H1 (cell line): ENCODE measurements at places on chromosomes 5 and 9. TPM values are rescaled to one million over a fixed set of nuclear protein-coding genes. Genes with fewer than 3 reads are reported as not detected.

GRCh38 chr5:125452991-125453390, 706.6 kb upstream of the ZNF608 start:
- DNase-seq, result no peak

- DNase-seq, result no peak
Observed at GRCh38 chr9:136306211-136307208, 2.6 kb upstream of the CCDC187 start.

Gene SPATA31A3
- not detected in 2 replicates for total RNA-seq

- DNase-seq, result no peak
Observed at GRCh38 chr9:6433410-6433809, 20.4 kb downstream of the UHRF2 start.

GRCh38 chr5:57559110-57559635, 76.6 kb upstream of the ACTBL2 start:
- no peak for DNase-seq

- DNase-seq, result no peak
Observed at GRCh38 chr9:86275962-86276361, 6.4 kb downstream of the ISCA1 start.

Gene C5orf34
- total RNA-seq, result 8.6 and 11.3 TPM in 2 replicates

DNA sequence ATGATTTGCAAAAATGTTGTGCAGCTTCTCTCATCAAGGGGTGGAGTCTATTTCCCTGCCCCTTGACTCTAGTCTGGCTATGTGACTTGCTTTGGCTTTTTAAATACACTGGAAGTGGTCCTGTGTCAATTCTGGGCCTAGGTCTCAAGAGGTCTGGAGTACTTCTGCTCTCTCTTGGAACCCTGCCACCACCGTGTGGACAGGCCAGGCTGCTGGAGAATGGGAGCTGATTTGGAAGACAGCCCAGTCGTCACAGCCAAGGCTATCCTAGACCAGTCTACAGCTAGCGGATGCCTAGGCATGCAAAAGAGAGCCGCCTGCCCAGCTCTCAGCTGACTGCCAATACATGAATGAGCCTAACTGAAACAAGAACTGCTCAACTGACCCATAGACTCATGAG, 56.7 kb upstream of the CLINT1 start:
- DNase-seq, result no peak

GRCh38 chr9:71986900-71987299, 73.5 kb downstream of the C9orf57 start:
- no peak for DNase-seq

DNA sequence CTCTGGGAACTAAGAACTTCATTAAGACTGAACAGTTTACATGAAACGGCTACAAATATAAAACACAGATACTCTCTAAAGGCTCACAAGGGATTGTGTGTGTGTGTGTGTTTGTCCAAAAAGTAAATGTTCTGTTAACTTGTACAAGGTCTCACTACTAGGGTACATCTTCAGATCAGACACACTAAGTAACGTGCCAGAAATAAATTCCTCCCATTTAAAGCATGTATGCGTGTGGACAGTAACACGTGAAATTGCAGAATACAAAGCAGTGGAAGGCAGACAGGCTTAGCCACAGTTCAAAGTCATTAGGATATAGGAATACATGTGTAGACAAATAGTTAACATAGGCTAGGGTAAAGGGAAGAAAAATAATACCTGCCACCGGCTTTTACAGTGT, 1.8 kb downstream of the BNC2 start:
- DNase-seq, result no peak

Gene ERGIC1
- total RNA-seq, result 95.3 and 96.1 TPM in 2 replicates

DNA sequence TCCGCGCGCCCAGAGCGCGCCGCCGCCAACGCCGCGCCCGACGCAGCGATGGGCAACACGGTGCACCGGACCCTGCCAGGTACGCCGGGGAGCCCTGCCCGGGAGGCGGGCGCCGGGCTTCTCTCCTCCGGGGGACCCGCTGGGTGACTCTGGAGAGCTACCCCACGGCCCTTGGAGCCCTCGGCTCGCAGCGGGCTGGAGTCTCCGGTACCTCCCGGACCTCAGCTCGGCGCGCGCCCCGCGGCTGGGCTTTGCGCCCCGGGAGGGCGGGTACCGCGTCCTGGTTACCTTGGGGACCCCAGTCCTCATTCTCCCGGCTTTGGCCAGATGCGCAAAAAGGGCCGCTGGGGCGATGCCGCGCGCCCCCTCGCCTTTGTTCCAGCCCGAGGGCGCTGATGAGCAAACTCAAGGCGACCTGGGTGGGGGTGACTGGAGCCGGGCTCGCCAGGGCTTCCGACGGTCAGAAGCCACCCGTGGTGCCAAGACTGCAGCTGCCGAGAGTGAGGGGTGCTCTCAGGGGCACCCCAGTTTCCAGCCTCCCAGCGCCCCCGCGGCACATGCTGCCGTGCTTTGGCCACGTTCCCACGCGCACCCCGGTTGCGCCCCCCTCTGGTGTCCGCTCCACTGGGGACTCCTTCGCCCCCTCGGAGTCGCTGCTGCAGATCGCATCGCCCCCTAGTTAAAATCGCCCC, 442 bp downstream of the NEURL1B start:
- DNase-seq, result peak; percentile 82

DNA sequence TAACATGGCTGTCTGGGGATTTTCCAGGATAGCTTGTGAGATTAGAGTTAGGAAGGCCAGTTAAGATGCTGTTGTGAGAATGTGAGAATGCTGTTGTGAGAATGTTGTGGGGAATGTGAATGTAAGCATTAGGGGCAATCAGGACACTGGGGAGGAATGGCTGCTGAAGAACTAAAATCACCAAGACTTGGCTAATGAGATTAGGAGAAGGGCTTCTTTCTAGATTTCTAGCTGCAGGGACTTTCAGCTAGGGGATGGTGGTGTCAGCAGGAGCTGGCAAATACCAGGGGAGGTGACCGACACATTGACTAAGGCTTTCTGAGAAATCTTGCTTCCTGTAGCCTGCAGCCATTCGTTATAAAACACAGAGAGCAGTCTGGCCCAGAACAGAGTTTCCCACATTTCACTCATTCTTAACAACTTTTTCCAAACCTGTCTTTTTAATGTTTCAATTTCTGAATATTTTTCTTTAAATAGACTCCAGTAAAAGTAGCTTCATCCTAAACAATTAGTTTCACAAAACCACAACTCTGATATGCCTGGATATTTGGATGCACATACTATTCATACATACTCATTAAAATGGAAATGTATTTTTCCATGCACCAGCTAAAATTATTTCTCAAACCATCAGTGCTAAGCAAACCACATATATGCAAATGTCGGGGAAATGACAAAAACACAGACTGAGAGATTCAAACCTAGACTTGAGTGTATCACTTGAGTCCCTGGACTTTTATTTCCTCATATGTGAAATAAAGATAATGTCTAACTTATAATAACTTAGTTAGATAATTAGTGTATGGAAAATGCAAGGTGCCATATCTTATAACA, 89.3 kb upstream of the TNC start:
- no peak for DNase-seq

GRCh38 chr5:31990701-31991110, 183.4 kb downstream of the GOLPH3 start:
- DNase-seq, result no peak

- no peak for DNase-seq
Observed at GRCh38 chr5:73183481-73183891, 10.5 kb downstream of the TMEM174 start.

DNA sequence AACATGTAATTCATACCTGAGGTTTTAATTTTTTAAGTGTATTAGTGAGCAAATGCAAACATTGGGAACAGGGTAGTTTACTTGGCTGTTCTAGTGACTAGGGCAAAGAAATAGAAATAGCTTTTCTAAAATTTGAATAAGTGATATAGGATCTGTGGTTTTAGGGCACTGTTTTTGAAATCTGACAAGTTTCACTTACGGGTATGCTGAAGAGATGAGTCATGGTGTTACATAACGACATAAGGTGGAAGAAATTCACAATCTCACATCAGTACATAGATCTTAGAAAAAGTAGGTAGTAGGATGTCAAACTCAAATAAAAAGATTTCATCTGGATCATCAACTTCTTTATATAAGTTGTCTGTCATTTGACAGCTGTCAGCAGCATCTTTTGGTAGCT, 772.3 kb downstream of the MAT2B start:
- no peak for DNase-seq

- DNase-seq, result no peak
Observed at GRCh38 chr9:124517600-124517999, 10.4 kb upstream of the NR5A1 start.

Gene NIPAL4
- total RNA-seq, result 0.20 and 0.25 TPM in 2 replicates

Gene TXN
- total RNA-seq, result 295 and 297 TPM in 2 replicates

- no peak for DNase-seq
Observed at GRCh38 chr5:163248871-163249270, 188.5 kb upstream of the CCNG1 start.

DNA sequence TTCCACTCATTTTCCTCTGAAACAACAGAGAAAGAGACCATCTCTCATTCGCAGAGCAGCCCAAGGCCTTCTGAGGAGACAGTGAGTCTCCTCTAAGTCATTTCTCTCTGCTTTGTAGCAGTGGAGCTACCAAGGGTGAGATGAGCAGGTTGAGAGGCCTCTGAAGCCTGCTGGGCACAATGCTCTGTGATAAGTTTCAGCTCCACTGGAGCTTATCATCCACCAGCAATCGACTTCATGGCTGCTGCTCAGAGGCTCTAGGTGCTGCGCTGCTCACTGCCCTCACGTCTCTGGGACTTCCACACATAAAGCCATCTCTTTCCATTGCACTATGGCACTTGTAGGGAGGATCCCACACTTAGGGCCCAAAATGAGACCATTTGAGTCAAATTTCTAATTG, 96.3 kb downstream of the CMYA5 start:
- no peak for DNase-seq

Gene FGFR4
- total RNA-seq, result 74.3 and 88.4 TPM in 2 replicates

GRCh38 chr5:178502401-178503100, 87.6 kb downstream of the COL23A1 start:
- no peak for DNase-seq

GRCh38 chr5:151952238-151952637, 27.6 kb upstream of the GLRA1 start:
- no peak for DNase-seq

Gene PDE8B
- 0.27 and 1.1 TPM in 2 replicates for total RNA-seq

DNA sequence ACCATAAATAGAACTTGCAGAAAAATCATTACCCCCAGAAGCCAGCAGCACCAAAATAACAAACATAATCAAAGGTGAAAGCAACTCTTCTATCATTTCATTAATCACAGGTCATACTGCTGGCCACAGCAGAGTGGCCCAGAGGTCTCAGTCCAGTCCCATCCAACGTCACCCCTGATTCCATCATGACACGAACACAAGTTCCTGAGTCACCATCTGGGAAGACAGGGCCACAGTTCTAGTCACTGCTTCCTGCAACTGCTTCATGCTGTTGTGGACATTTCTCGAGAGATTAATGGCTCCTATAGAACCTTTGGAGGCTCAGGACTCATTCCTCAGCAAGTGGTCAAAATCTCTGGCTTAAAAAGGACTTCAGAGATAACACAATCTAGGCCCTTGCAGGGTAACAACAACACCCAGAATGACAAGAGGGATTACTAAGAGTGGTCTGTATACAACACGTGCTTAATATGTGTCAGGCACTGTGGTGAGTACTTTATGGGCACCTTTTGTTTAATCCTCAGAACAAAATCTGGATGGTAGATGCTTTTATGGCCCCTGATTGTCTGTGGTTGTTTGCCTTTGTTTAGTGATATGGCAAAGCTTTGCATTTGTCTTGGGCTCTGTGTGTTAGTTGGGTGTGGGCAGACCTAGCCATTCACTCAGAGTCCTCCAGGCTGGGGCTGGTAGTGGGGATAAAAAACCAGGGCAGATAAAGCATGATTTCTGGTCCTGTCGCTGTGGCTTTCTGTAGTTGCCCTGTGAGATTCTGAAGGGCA, 184.3 kb downstream of the DAB2IP start:
- DNase-seq, result peak; percentile 24

- no peak for DNase-seq
Observed at GRCh38 chr9:131799177-131799823, 59.4 kb upstream of the RAPGEF1 start.

Gene ETF1
- total RNA-seq, result 168 TPM in 2 replicates

DNA sequence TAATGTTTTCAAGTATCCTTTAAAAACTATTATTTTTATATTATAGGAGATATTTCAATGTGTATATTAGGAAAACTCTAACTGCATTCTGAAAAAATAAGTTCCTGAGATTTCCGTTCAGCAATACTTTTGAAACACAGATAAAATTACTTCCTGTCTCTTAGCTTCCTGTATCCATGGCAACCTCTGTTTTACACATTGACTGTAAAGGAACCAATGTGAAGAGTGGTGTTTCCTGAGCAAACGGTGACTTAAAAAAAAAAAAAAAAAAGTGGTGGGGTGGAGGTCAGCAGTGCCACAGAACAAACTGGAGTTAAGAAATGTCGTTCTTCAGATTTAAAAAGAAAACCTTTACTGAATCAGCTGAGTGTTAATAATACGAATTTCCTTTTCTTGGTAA, at the start of gene LRRC70:
Gene LRRC70, plus strand, starts transcription at position 280 of the 400 bp plus-strand sequence. CDS start 620 bp downstream, outside the sequence.
- no peak for DNase-seq

- DNase-seq, result no peak
Observed at GRCh38 chr5:57776035-57776434, 293.4 kb upstream of the ACTBL2 start.

DNA sequence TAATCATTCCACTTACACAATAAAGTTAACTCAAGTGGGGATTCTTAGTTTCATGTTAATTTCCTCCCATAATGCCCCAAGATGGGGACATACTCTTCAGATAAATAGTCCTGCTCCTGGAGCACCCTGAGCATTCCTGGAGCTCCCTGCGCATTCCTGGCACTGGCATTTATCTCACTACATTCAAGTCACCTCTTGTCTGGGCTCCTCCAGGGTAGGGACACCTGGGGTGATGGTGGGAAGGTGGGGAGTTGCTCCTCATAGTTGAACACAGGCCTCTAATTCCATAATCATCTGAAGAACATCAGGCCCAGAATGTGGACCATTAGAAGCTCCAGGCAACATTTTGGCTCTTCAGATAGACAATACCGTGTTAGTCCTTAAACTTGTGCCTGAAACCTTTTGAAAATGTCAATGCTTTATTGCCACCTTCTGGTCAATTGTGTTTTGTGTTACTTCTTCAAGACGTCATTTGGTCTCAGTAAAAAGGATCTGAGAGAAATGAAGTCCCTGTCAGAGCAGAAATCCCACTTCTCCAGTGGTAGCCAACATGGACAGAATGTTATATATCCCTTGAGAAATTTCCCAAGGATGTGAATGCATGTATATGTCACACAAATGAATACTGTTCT, 14.2 kb upstream of the AGGF1 start:
- no peak for DNase-seq

DNA sequence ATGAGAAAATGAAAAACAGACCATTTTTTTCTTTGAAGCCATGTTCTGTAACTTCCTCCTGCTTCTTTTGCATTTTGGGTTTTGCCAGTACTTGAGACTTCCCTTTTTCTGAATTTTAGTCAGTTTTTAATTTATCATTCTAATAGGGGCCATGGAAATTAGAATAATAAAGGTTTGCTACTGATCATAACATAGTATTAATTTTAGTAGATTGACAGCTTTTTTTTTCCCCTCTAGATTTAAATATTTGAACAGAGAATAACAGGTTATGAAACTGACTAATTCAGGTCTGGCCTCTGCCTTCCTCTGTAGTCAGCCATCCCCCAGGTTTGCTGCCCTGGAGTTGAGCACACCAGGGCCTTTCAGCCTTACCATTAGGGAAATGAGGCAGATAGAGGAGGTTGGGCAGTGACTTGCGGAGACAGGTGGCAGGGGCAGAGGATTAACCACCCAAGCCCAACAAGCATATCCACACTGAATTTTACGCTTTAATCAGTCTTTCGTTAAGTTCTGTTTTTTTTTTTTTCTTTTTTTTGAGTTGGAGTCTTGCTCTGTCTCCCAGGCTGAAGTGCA, 80.1 kb upstream of the TNFAIP8 start:
- no peak for DNase-seq

Gene GABRP
- 3.7 and 3.9 TPM in 2 replicates for total RNA-seq
